ENCODE measurements at places on chromosomes 3 and 15.

DNA sequence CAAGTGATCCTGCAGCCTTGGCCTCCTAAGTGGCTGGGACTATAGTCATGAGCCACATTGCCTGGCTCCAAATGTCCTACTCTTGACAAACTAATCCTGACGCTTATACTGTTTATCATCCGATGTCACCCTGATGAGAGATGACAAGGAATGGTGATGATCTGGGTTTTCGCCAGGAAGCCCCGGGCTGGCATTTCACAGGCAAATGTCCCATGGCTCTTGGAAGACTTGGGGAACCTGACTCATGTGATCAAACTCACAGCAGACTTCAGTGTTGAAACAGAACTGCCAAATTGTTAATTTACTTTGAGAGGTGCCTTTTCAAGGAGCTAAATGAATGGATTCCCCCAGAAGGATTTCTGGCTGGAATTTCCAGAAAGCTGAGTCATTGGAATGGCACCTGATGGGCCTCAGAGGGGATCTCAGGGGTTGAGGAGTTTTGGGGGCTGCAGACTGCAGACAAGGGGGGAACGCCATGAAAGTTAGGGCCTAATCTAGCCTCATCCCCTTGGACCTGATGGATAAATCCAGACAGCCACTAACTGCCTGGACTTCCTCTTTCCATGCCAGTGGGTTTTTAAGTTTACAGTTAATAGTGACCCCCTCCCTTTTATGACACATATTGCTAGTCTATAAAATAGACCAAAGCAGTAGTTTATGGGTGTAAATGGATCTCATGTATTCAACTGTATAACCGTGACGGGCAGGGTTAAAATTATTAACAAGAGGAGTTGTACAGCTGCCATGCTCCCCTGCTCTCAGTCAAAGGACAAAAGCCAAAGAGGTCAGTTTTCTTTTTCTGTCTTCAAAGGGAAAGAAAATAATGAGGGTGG, 146.6 kb downstream of the CHSY1 start:
- no peak for DNase-seq

DNA sequence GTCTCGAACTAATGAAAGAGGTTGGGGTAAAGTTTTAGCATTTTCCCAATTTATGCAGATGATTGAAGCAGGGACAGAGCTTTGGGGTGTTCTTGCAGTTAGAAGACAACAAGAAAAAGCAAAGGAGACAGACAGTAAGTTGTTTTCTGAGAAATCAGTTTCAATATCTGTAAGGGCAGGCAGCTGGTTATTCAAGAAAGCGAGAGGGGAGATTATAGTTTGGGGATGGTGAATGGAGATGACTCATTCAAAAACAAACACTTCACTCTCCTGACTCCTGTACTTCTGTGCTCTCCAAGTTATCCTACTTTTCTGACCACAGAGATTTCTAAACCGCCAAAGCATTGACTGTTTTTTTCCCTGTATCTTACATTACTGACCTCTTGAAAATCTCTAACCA, 352.0 kb downstream of the GAP43 start:
- DNase-seq = no peak

- no peak for DNase-seq
Measured at GRCh38 chr3:21920421-21920861, 169.4 kb upstream of the ZNF385D start.

DNA sequence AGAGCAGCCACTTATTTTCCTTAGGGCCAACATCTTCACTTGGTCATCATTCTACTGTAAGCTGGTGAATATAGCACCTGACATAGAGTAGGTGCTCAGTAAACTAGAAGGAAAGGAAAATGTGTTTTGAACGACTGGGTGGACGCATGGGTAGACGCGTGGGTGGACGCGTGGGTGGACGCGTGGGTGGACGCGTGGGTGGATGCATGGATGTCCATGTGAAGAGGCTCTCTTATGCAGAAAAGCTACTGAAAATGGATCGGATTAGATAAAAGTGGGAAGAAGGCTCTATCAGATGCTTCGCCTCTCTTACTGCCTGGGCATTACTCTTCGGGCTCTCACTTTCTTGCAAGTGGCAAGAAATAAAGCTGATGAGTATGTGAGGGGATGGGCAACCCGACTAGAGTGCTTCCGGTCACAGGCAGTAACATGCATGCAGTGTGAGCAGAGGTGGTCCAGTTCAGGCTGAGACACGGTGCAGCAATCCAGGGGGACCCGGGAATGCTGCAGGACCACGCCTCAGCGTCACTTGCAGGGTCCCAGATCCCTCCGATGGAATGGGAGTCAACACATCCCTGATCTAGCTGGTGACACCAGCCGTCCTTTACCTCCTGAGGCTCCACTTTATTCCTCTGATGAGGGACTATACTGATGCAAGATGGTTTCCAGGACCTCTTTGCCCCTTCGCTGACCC, 138.0 kb upstream of the MEF2A start:
- no peak for DNase-seq

DNA sequence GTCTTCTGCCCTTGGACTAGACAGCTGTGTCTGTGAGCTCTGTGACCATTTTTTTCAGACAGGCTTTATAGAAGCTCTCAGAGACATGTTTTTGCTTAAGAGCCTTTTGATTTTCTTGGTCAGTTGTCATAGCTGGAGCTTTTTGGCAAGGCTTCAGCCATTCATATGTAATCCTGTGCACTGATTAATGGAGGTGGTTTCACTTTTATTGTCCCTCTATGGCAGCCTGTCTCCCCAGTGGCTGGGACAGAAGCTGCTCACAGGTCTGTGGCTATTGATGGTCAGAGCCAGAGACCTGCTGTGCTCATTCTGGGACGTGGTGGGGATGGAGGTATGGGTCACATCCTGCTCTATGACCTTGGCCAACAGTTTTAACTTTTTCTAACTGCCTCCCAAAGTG, 226.6 kb upstream of the LRRFIP2 start:
- no peak for DNase-seq
